ENCODE measurements at places on chromosomes 4 and X.

DNA sequence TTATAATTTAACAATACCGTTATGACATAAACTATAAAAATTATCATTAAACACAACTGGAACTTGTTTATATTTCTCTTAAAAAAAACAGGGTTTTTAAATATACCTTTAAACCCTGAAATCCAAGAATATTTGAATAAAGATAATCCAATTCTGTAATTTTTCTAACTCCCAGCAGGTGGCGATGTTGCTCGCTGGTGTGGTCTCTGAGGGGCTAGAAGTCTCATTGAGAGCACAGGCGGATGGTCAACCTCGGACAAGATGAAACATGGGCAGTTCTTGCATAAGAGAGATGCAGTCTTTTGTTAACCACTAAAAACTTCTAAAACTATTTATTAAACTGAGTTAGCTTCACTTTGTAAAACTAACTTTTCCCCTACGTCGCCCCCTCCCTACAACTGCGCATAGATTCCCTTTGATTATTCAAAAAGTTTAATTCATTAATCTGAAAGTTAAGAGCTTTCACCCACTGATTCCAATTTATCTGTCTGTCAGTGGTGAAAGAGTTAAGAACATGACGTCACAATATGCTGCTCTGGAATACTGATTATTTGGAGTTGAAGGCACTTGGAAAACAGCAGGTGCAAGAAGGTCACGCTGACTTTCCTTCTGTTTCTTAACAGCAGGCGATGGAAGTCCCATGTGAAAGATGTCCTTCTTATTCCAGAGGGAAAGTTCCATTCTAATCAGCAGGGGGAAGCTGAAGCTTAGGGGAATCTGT lies 29.5 kb downstream of the DMP1 start:
- peak; percentile 35 for DNase-seq
- H3K36me3 ChIP-seq: no peaks in the 10 kb centered on the region
- no peaks in the 10 kb centered on the region for H3K27me3 ChIP-seq
- H3K4me1 ChIP-seq: no peaks in the 10 kb centered on the region
- no peak overlapping the region for H3K27ac ChIP-seq

GRCh38 chr4:184506527-184507121 lies 32.3 kb upstream of the IRF2 start:
- H3K36me3 ChIP-seq: no peaks in the 10 kb centered on the region
- DNase-seq: no peak
- H3K4me1 ChIP-seq: no peaks in the 10 kb centered on the region
- no peak overlapping the region for H3K27ac ChIP-seq
- no peaks in the 10 kb centered on the region for H3K27me3 ChIP-seq
- no peak overlapping the region for H3K4me3 ChIP-seq

- no peak overlapping the region for H3K27ac ChIP-seq
- H3K27me3 ChIP-seq: no peaks in the 10 kb centered on the region
- DNase-seq: peak; percentile 46
- peaks cover 6% of the 10 kb centered on the region for H3K36me3 ChIP-seq
- H3K4me1 ChIP-seq: no peaks in the 10 kb centered on the region
Measured at GRCh38 chrX:40651620-40652223, 4.4 kb upstream of the CXorf38 start.

DNA sequence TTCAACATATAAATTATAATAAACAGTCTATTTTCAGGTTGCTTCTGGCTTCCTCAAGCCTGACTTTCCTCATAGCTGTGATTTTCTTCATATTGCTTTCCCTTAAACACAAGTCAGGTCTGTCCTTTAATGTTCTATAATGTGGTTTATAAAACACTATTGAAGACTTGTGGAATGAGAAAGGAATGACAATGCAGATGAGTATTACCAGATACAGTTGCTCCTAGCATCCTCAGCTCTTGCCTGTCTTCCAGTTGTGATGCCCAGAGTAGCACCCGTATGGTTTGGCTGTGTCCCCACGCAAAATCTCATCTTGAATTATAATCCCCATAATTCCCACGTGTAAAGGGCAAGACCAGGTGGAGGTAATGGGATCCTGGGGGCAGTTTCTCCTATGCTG lies 265.7 kb upstream of the BOD1L1 start:
- H3K4me3 ChIP-seq: no peak overlapping the region
- H3K27me3 ChIP-seq: no peaks in the 10 kb centered on the region
- peaks cover 6% of the 10 kb centered on the region for H3K4me1 ChIP-seq
- no peak overlapping the region for H3K27ac ChIP-seq

- no peaks in the 10 kb centered on the region for H3K36me3 ChIP-seq
- no peaks in the 10 kb centered on the region for H3K27me3 ChIP-seq
- no peaks in the 10 kb centered on the region for H3K4me1 ChIP-seq
Measured at GRCh38 chr4:7705062-7705461, 234.6 kb downstream of the AFAP1 start.

- DNase-seq: no peak
- no peaks in the 10 kb centered on the region for H3K27me3 ChIP-seq
- no peak overlapping the region for H3K27ac ChIP-seq
- H3K4me1 ChIP-seq: no peaks in the 10 kb centered on the region
- no peaks in the 10 kb centered on the region for H3K36me3 ChIP-seq
- no peak overlapping the region for H3K4me3 ChIP-seq
Measured at GRCh38 chr4:46947541-46947940, 38.5 kb upstream of the COX7B2 start.

- no peak for DNase-seq
- no peaks in the 10 kb centered on the region for H3K4me1 ChIP-seq
- H3K27me3 ChIP-seq: no peaks in the 10 kb centered on the region
- H3K4me3 ChIP-seq: no peak overlapping the region
- no peaks in the 10 kb centered on the region for H3K36me3 ChIP-seq
Measured at GRCh38 chr4:184136525-184136924, 81.1 kb downstream of the ENPP6 start.

DNA sequence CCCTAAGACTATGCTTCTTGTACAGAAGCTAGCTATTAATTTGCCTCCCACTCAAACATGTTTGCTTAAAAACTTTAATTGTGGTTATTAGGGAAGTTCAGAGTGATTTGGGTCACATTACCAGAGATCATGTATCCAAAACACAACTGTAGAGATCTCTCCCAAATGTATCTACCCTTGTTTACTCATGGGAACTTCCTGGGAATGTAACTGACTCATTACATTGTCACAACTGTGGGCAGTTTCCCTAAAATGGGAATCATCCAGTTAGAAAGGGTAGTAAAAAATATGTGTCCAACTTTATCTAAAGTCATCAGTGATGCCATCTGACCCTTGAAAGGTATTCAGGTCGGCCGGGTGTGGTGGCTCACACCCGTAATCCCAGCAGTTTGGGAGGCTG lies 40.3 kb upstream of the GLRA3 start:
- peaks cover 3% of the 10 kb centered on the region for H3K4me1 ChIP-seq
- no peak for DNase-seq
- H3K36me3 ChIP-seq: no peaks in the 10 kb centered on the region
- no peak overlapping the region for H3K4me3 ChIP-seq

DNA sequence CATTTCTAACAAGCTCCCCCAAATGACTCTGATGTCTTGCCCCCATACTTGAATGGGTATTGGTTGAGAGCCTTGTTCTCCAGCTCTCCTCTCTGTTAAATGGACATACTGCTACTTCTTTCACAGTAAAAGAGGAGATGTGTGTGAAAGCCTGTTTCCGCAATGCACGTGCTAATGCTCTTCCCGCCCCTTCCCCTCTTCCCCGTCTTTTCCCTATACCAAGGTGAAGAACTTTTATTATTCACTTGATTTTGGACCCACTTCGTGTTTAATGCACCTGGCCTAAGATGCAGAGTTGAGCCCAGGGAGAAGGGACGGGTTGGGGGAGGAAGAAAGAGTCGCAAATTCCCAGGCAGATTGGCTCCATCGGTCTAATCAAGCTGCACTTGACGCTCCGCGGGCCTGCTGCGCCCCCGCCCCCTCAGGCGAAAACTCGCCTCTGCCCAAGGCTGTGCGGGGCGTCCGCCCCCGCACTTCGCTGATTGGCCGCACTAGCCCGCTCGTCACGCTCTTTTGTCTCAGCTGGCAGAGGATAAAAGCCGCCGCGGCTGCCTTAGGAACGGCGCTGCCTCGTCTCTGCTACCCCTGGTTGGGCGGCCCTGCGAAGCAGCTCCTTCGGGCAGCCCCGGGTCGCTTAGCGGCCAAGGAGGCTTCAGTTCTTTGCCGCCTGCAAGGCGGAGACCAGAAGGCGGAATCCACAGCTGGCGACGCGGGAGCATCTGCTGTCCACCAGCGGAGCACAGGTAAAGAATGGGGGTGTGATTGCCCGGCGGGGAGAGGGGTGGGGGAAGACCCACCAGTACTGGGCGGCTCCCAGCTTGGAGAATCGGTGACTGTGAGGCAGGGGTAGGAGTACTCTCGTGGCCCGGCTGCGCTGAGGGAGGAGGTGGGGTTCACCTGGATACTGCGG lies at the start of gene ZCCHC12:
Gene ZCCHC12 (plus strand): TSS at position 562 of the 910 bp plus-strand sequence. CDS start 1,421 bp downstream, outside the sequence.
- H3K4me1 ChIP-seq: peaks cover 10% of the 10 kb centered on the region
- H3K4me3 ChIP-seq: no peak within 1 kb of the TSS
- peak; percentile 36 for DNase-seq
- H3K27me3 ChIP-seq: peaks cover 28% of the 10 kb centered on the region
- no peaks in the 10 kb centered on the region for H3K36me3 ChIP-seq
- H3K27ac ChIP-seq: no peak within 1 kb of the TSS

DNA sequence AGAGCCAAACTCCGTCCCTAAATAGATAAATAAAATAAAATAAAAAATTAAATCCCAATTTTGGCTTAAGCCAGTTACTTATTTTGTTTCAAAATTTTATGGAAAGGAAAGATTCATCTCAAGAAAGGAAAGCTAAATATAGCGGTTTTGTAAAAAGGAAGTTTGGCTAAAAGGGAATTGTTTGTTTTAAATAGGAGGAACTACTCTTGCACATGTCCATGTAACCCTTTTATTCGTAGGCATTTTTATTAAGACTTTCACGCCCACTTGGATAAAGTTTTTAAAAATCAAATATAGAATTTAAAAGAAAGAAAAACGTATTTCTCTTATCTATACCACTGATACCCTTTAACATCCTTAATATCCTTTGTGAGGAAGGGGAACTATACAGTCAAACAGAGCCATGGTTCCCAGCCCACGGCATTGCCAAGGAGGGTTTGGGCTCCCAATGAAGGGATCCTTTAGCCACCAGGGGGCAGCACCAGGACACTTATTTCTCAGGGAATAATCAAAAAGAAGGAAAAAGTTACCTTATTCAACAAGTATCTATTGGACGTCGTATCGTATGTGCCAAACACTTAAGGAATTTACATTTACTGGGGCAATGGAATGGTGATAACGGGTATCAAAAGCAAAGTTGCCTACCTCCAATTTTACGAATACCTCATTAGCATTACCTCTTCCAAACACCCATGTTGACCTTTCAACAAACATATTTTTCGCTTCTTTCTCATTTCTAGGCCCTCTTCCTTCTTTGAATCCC lies 27.7 kb downstream of the CDKN2AIP start:
- H3K4me1 ChIP-seq: peaks cover 2% of the 10 kb centered on the region
- peak; percentile 85 for DNase-seq
- no peaks in the 10 kb centered on the region for H3K27me3 ChIP-seq
- no peaks in the 10 kb centered on the region for H3K36me3 ChIP-seq

DNA sequence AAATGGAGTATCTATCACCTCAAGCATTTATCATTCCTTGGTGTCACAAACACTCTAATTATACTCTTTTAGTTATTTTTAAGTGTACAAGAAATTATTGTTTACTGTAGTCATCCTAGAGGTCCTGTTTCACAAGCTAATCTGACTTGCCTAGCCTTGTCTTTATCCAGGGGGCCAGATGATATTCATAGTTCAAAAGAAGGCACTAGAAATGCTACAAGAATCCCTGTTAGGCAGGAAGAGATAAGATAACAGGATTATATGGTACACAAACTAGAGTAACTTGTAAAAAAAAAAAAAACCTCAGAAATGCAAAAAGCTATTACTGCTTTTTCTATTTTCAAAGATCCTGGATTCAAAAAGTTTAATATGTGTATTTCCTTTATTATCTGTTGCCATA lies 95.8 kb downstream of the MBNL3 start:
- no peaks in the 10 kb centered on the region for H3K27me3 ChIP-seq
- no peaks in the 10 kb centered on the region for H3K4me1 ChIP-seq
- no peaks in the 10 kb centered on the region for H3K36me3 ChIP-seq
- peak; percentile 65 for DNase-seq
- H3K4me3 ChIP-seq: no peak overlapping the region

DNA sequence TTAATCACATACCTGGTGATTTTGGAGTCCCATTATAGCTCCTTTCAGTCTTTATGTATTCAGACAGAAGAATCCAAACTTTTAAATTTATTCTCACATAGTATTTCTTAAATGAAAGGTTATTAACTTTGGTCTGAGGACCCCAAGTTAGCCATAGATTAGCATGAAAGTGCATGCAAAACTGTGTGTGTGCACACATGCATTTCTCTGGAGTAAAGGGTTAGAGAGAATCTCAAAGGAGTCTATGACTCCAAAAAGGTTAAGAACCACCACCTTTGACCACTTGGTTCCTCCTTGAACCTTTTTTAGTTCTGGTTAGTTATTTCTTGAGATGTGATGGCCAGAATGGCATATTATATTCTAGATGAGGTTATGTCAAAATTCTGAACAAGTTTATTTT lies 102.0 kb downstream of the MGST2 start:
- peaks cover 1% of the 10 kb centered on the region for H3K36me3 ChIP-seq
- no peak overlapping the region for H3K4me3 ChIP-seq
- H3K4me1 ChIP-seq: peaks cover 2% of the 10 kb centered on the region
- no peak for DNase-seq
- H3K27ac ChIP-seq: no peak overlapping the region

- no peaks in the 10 kb centered on the region for H3K36me3 ChIP-seq
- no peak overlapping the region for H3K27ac ChIP-seq
- no peaks in the 10 kb centered on the region for H3K27me3 ChIP-seq
- DNase-seq: peak; percentile 66
- H3K4me3 ChIP-seq: no peak overlapping the region
Measured at GRCh38 chr4:187286525-187286924, 562.9 kb upstream of the FAT1 start.

DNA sequence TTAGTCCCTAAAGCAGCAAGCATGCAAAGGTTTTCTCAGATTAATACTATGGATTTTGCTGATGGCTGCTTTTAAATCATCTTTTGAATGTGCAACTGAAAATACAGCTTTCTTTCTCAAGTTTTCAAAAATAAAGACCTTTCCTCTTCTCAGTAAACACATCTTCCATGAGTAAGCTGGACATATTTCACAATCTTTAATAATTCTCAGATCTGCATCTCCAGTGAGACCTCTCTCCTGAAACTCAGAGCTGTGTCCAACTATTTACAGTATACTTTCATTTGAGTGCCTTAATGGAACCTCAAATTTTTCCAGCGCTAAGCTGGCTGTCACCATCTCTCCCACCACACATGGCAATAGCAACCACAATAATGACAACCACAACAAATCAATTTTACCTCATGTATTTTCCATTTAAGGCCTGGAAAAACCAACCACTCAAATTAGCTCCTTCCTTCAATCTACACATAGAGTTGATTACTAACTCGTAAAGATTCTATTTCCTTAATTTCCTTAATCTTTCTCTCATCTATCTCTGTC lies 192.4 kb upstream of the RPL34 start:
- no peaks in the 10 kb centered on the region for H3K27me3 ChIP-seq
- no peak overlapping the region for H3K27ac ChIP-seq
- H3K4me1 ChIP-seq: no peaks in the 10 kb centered on the region
- H3K36me3 ChIP-seq: no peaks in the 10 kb centered on the region
- H3K4me3 ChIP-seq: no peak overlapping the region
